NB4 (cell line): ENCODE measurements at places on chromosomes 5 and 9.

- peak; percentile 80 for DNase-seq
Measured at GRCh38 chr5:178163772-178164735, 10.4 kb upstream of the NHP2 start.

- no peak for DNase-seq
Measured at GRCh38 chr5:99156688-99157087, 227.9 kb upstream of the CHD1 start.

GRCh38 chr9:17403539-17403938 is 175.3 kb upstream of the SH3GL2 start:
- DNase-seq = no peak

GRCh38 chr5:117652958-117653280 is 1078.3 kb upstream of the SEMA6A start:
- DNase-seq = no peak

DNA sequence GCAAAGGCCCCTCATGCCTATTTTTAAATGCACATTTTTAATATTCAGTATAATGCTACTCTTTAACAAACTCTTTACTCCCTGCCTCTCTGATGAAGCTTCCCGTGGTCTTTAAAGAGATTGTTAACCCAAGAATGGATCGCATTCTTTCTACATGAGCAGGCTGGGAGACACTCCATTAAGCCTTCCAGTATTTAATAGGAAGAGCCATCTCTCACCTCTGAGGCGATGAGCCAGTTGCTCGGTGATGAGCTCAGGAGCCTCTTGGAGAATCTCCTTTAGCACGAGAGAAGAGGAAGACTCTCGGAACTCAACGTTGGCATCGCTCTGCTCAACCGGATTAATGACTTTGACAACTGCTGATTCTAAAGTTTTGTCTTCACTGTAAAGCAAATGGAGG is 59.6 kb downstream of the PRUNE2 start:
- DNase-seq = no peak

DNA sequence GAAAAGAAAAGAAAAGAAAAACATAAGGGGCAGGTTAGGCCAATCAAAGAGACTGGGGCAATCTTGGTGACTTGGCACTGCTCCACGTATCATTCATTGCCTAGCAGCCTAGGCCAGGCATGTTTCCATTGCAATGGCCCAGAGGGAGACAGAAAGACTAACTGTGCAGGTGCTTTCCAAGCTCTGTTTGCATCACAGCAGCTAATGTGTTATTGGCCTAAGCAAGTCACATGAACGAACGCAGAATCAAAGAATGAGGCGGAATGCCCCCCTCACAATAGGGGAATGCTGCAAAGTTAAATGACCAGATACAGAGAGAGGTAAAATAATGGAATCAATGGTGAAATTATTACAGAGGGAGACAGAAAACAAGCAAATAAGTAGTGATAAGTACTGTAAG is 11.1 kb upstream of the VPS13A start:
- no peak for DNase-seq
